Vagina (tissue), 2 donors: ENCODE measurements at places on chromosomes 7 and 10. TPM values are rescaled to one million over a fixed set of nuclear protein-coding genes. Genes with fewer than 3 reads are reported as not detected.

Gene ANAPC16
- total RNA-seq, result 76.6 TPM

Gene SSC4D
- not detected for total RNA-seq

Gene MUC12
- 2.7 TPM for total RNA-seq

Gene CRYGN
- total RNA-seq, result not detected

Gene PTPRZ1
- 8.1 TPM for total RNA-seq

Gene C7orf33
- not detected for total RNA-seq

Gene UCMA
- not detected for total RNA-seq

Gene GRM3
- total RNA-seq, result not detected

Gene WAPL
- total RNA-seq, result 26.5 TPM

Gene FAM237B
- not detected for total RNA-seq

Gene TACC2
- total RNA-seq, result 76.4 TPM

Gene BTBD16
- not detected for total RNA-seq

Gene HGF
- total RNA-seq, result 15.0 TPM

Gene SPDYE5
- not detected for total RNA-seq

Gene RAB18
- 34.9 TPM for total RNA-seq

Gene GCK
- total RNA-seq, result 1.7 TPM

Gene CALML3
- 50.6 TPM for total RNA-seq

Gene SPOCK2
- total RNA-seq, result 46.9 TPM

Gene UPK3B
- 2.7 TPM for total RNA-seq

Gene CHN2
- total RNA-seq, result 11.0 TPM

Gene CD36
- total RNA-seq, result 102 TPM

Gene PRSS2
- not detected for total RNA-seq

Gene CCDC7
- 22.8 TPM for total RNA-seq

Gene ADAM22
- 6.1 TPM for total RNA-seq

Gene UCN3
- total RNA-seq, result not detected

Gene ARHGEF5
- total RNA-seq, result 23.3 TPM

Gene CLDN12
- total RNA-seq, result 21.4 TPM

Gene IFIT1B
- total RNA-seq, result not detected

Gene TMEM213
- total RNA-seq, result not detected

Gene C7orf57
- total RNA-seq, result not detected

Gene RAMP3
- 50.1 TPM for total RNA-seq

Gene TMEM243
- total RNA-seq, result 36.6 TPM

Gene PAOX
- 16.9 TPM for total RNA-seq

Gene MDFIC
- 27.7 TPM for total RNA-seq

Gene COL13A1
- total RNA-seq, result not detected

Gene PRF1
- 20.9 TPM for total RNA-seq

Gene GDF10
- total RNA-seq, result 1.7 TPM

Gene C10orf62
- not detected for total RNA-seq

Gene LOXL4
- 5.2 TPM for total RNA-seq

Gene GPC2
- 7.4 TPM for total RNA-seq
